ENCODE measurements at places on chromosomes 2 and 18.

DNA sequence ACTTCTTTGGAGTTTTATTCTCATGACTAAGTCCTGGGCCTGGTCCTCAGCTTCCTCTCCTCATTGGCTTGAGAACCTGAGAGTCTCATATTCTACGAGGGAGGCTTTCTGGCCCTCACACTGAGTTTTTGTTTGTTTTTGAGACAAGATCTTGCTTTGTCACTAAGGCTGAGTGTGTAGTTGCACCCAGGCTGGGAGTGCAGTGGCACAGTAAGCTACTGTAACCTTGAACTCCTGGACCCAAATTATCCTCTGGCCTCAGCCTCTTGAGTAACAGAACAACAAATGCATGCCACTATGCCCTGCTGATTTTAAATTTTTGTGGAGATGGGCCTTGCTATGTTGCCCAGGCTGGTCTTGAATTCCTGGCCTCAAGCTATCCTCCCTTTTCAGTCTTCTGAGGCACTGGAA lies 22.6 kb downstream of the PRKRA start:
- H3K27me3 ChIP-seq: no peaks in the 10 kb centered on the region
- H3K36me3 ChIP-seq: peaks cover 74% of the 10 kb centered on the region
- peaks cover 7% of the 10 kb centered on the region for H3K4me1 ChIP-seq
- no peak for DNase-seq
- no peak overlapping the region for H3K4me3 ChIP-seq

GRCh38 chr2:37324536-37324785 lies 172 bp downstream of the PRKD3 start:
- H3K4me3 ChIP-seq: peak overlapping the region; percentile 78
- peaks cover 28% of the 10 kb centered on the region for H3K4me1 ChIP-seq
- H3K36me3 ChIP-seq: peaks cover 10% of the 10 kb centered on the region
- H3K27ac ChIP-seq: peak overlapping the region; percentile 61
- H3K27me3 ChIP-seq: peaks cover 27% of the 10 kb centered on the region

- H3K27ac ChIP-seq: peak overlapping the region; percentile 9
- no peaks in the 10 kb centered on the region for H3K27me3 ChIP-seq
- no peak for DNase-seq
Measured at GRCh38 chr2:238003234-238004031, 36.6 kb downstream of the UBE2F start.

DNA sequence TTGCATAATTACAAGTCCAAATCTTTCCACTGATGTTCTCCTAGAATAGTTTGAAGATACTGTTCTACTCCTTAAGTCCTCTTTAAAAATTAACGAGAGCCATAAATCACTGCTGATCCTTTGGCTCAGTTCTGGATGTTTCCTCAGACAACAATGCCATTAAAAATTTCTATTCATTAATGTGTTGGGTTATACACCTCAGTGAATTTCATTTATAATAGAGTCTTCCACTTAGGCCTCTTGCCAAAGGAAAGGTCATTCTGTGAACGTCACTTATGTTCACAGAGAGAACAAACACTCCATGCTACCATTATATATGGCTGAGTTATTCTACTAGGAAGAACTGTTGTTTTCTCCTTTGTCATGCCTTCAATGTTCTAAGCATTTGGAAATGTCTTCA lies 1472.3 kb upstream of the CELF4 start:
- no peaks in the 10 kb centered on the region for H3K36me3 ChIP-seq
- H3K27me3 ChIP-seq: no peaks in the 10 kb centered on the region
- H3K4me1 ChIP-seq: no peaks in the 10 kb centered on the region
- no peak for DNase-seq
- H3K4me3 ChIP-seq: no peak overlapping the region

GRCh38 chr2:212863185-212863588 lies 288.2 kb downstream of the IKZF2 start:
- H3K36me3 ChIP-seq: peaks cover 7% of the 10 kb centered on the region
- no peaks in the 10 kb centered on the region for H3K4me1 ChIP-seq
- no peak overlapping the region for H3K27ac ChIP-seq
- no peaks in the 10 kb centered on the region for H3K27me3 ChIP-seq

GRCh38 chr2:236085647-236086046 lies 82.5 kb downstream of the GBX2 start:
- H3K27ac ChIP-seq: no peak overlapping the region
- H3K4me1 ChIP-seq: no peaks in the 10 kb centered on the region
- DNase-seq: no peak

DNA sequence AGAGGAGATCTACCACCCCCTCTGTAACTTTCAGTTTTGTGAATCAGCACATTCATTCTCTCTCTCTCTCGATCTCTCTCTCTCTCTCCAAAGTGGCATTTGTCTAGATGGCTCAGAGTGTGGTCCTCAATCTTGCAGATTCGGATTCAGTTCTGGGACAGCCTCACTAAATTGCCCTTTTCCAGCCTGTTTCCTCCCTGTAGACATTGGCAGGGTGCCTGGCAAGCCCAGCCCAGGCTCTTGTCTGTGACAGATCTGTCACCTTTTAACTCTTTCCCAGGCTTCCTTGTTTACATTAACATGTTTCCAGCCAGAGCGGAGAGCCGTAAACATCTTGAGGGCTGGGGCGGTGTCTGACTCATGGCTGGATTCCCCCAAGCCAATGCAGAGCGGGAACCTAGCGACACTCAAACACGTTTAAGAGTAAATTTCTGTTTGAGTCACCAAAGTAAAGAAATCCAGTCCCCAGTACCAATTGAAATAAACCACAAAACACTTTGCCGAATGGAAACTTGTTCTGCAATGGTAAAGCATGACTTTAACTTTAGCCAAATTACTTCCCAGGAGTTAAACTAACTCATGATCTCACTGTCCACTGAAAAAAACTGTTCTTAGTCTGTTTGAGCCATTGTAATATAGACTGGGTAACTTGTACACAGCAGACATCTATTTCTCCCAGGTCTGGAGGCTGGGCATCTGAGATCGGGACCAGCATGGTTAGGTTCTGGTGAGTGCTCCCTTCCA lies 6.6 kb upstream of the CYP27C1 start:
- H3K27ac ChIP-seq: no peak overlapping the region
- peaks cover 19% of the 10 kb centered on the region for H3K4me1 ChIP-seq
- peak; percentile 74 for DNase-seq
- peak overlapping the region; percentile 19 for H3K4me3 ChIP-seq
- peaks cover 35% of the 10 kb centered on the region for H3K27me3 ChIP-seq

DNA sequence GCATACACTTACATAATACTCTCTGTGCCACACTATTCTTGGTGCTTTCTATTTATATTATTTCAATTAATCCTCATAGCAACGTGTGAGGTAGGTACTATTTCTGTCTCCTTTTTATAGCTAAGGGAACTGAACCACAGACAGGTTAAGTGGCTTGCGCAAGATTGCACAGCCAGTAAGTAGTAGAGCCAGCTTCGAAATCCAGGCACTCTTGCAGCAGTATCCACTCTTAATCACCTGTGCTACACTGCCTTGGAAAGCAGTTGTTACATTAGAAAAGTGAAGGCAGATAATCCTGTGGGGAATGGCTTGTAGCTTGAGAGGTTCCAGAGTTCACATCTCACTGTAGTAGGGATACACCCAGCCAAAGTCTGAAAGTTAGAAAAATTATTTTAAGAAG lies 198.3 kb downstream of the LDLRAD4 start:
- H3K4me1 ChIP-seq: peaks cover 9% of the 10 kb centered on the region
- H3K4me3 ChIP-seq: no peak overlapping the region
- H3K36me3 ChIP-seq: peaks cover 1% of the 10 kb centered on the region
- H3K27ac ChIP-seq: no peak overlapping the region

DNA sequence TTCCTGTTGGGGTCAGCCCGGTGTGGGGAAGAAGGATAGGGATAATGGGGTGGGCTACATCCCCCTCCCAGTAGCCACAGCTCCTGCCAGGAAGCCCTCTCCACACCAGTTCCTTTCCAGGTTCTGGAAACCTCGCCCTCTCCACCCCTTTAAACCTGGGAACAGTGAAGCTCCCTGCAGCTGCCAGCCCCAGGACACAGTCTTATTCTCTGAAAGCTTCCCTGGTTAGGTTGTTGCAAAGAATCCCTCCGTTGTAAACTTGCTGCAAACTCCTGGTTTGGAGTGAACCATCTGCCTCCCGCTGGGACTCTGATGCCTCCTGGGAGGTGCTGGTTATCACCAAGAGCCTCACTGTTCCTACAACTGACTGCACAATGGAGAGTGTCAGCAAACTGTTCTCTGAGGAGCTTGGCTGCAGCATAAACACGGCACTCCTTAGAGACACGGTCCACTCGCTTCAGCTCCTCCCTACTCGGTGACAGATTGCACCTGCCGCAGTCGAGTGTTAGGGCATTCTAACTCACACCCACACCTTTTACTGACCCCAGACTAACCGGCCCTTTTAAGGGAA lies 261.8 kb upstream of the RAB6C start:
- no peaks in the 10 kb centered on the region for H3K36me3 ChIP-seq
- DNase-seq: no peak
- H3K27me3 ChIP-seq: no peaks in the 10 kb centered on the region
- H3K27ac ChIP-seq: no peak overlapping the region
- no peaks in the 10 kb centered on the region for H3K4me1 ChIP-seq
- no peak overlapping the region for H3K4me3 ChIP-seq

- no peak for DNase-seq
- no peaks in the 10 kb centered on the region for H3K4me1 ChIP-seq
- H3K27me3 ChIP-seq: no peaks in the 10 kb centered on the region
- no peak overlapping the region for H3K4me3 ChIP-seq
Measured at GRCh38 chr2:212228743-212229171, 309.8 kb downstream of the ERBB4 start.

GRCh38 chr2:169808221-169808620 lies 9.6 kb downstream of the SSB start:
- no peaks in the 10 kb centered on the region for H3K27me3 ChIP-seq
- no peak overlapping the region for H3K4me3 ChIP-seq
- no peak overlapping the region for H3K27ac ChIP-seq
- H3K4me1 ChIP-seq: peaks cover 12% of the 10 kb centered on the region

GRCh38 chr2:239880396-239880795 lies 144.7 kb downstream of the NDUFA10 start:
- peaks cover 2% of the 10 kb centered on the region for H3K36me3 ChIP-seq
- peaks cover 17% of the 10 kb centered on the region for H3K27me3 ChIP-seq
- H3K27ac ChIP-seq: no peak overlapping the region
- H3K4me3 ChIP-seq: no peak overlapping the region
- peak; percentile 5 for DNase-seq
- H3K4me1 ChIP-seq: no peaks in the 10 kb centered on the region

- no peak overlapping the region for H3K4me3 ChIP-seq
Measured at GRCh38 chr18:59814891-59815290, 84.9 kb upstream of the PMAIP1 start.

- no peak overlapping the region for H3K27ac ChIP-seq
- H3K4me3 ChIP-seq: no peak overlapping the region
- H3K27me3 ChIP-seq: no peaks in the 10 kb centered on the region
- no peaks in the 10 kb centered on the region for H3K36me3 ChIP-seq
- no peak for DNase-seq
- no peaks in the 10 kb centered on the region for H3K4me1 ChIP-seq
Measured at GRCh38 chr18:63708650-63709049, 5.9 kb downstream of the SERPINB11 start.

- H3K4me1 ChIP-seq: no peaks in the 10 kb centered on the region
- peaks cover 8% of the 10 kb centered on the region for H3K27me3 ChIP-seq
- peak; percentile 21 for DNase-seq
- no peak overlapping the region for H3K4me3 ChIP-seq
- H3K36me3 ChIP-seq: no peaks in the 10 kb centered on the region
- no peak overlapping the region for H3K27ac ChIP-seq
Measured at GRCh38 chr2:233002829-233003657, 10.0 kb downstream of the NGEF start.

GRCh38 chr2:43179942-43180341 lies 46.5 kb downstream of the ZFP36L2 start:
- H3K36me3 ChIP-seq: no peaks in the 10 kb centered on the region
- no peaks in the 10 kb centered on the region for H3K27me3 ChIP-seq
- peaks cover 51% of the 10 kb centered on the region for H3K4me1 ChIP-seq
- H3K4me3 ChIP-seq: no peak overlapping the region
- DNase-seq: no peak
- no peak overlapping the region for H3K27ac ChIP-seq

DNA sequence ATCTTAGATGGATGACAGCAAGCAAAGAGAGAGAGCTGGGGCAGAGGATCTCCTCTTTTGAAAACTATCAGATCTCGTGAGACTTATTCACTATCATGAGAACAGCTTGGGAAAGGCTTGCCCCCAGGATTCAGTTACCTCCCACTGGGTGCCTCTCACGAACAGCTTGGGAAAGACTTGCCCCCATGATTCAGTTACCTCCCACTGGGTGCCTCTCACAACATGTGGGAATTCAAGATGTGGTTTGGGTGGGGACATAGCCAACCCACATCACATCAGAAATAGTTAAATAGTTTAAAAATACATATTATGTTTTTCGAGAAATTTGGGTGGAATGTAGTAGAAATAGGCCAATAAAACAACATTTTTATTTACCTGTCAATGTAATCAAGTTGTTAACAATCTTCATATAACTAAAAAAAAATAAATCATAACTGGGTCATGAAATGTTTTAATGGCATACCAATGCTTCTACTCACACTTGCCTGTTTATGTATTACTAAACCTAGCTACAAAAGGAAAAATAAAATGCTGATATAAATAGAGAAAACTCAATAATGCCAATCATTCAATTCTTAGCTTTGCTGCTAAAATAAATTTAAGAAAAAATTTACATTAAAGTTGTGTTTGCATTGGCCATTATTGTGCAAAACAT lies 608.9 kb downstream of the SUCLG1 start:
- H3K27me3 ChIP-seq: no peaks in the 10 kb centered on the region
- no peak for DNase-seq
- H3K4me3 ChIP-seq: no peak overlapping the region
- no peaks in the 10 kb centered on the region for H3K36me3 ChIP-seq
- H3K4me1 ChIP-seq: no peaks in the 10 kb centered on the region

Measured in activated CD8-positive, alpha-beta memory T cell treated with anti-CD3 and anti-CD28 coated beads, Interleukin-2, amount 10 ng/mL, durations not matched to agents 7 days and 5 days (primary cell).